Large intestine (tissue), 12 donors: ENCODE measurements at places on chromosomes 1 and 21. TPM values are rescaled to one million over a fixed set of nuclear protein-coding genes. Genes with fewer than 3 reads are reported as not detected.

Gene C8B
- 0.06 TPM for polyA plus RNA-seq

Gene SIK1
- polyA plus RNA-seq = 6.3 TPM

DNA sequence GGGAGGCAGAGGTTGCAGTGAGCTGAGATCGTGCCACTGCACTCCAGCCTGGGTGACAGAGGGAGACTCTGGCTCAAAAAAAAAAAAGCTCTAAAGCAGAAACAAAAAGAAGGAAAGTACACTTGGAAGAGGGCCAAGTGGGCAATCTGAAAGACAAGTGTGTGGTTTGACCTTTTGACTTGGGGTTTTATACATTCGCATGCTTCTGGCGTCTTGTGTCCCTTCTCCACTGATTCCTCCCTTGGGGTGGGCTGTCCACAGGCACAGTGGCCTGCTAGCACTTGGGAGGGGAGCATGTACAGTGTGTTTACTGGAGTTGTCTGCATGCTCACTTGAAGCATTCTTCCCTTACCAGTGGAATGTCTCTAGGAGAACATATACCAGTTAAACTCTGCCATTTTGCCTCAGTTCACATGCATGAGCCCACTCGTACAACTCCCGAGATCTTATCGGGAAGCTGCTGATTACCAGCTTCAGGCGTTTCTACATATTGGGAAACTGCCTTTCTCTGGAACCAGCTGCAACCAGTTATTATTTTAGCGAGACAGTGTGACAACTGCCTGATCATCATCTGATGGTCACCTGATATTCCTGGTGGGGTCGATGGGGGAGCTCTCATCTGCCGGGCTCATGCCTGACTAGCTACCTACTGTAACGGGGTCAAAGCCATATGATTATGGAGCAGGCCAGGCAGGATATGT lies 113.5 kb upstream of the ZNF678 start:
- no peaks in the 10 kb centered on the region for H3K4me1 ChIP-seq
- H3K4me3 ChIP-seq = no peak overlapping the region
- H3K27ac ChIP-seq = no peak overlapping the region
- peaks cover 12% of the 10 kb centered on the region for H3K27me3 ChIP-seq
- no peaks in the 10 kb centered on the region for H3K36me3 ChIP-seq

GRCh38 chr1:95311014-95311413 lies 77.0 kb downstream of the RWDD3 start:
- no peaks in the 10 kb centered on the region for H3K4me1 ChIP-seq
- H3K36me3 ChIP-seq = no peaks in the 10 kb centered on the region
- H3K4me3 ChIP-seq = no peak overlapping the region
- no peak for DNase-seq

DNA sequence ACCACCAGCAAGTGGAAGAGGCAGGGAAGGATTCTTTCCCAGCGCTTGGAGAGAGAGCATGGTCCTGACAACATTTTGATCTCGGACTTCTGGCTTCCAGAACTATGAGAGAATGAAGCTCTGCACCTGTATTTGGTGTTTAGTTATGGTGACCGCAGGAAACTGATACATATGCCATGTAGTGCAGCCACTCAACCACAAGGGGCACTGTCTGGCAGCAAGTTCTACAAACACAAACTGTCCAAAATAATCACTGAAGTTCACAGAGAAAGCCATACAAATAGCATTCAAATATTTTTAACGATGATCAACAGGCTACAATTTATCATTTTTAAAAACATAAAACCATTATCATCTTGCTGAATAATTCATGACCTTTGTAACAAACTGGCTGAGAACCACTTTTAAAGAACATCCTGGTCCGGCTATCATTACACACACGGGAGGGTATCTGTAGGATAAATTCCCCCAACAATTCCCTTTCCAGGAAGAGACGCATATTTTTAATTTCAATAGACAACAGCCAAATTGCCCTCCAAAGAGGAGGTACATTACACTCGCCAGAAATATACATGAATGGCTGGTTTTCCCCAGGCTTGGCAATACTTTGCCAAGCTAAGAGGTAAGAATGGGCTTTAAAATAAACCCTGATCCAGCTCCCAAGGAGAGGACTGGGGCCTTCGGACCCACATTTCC lies 9.2 kb upstream of the CBR3 start:
- H3K27ac ChIP-seq = no peak overlapping the region
- H3K4me1 ChIP-seq = peaks cover 3% of the 10 kb centered on the region
- no peak for DNase-seq
- no peaks in the 10 kb centered on the region for H3K36me3 ChIP-seq

DNA sequence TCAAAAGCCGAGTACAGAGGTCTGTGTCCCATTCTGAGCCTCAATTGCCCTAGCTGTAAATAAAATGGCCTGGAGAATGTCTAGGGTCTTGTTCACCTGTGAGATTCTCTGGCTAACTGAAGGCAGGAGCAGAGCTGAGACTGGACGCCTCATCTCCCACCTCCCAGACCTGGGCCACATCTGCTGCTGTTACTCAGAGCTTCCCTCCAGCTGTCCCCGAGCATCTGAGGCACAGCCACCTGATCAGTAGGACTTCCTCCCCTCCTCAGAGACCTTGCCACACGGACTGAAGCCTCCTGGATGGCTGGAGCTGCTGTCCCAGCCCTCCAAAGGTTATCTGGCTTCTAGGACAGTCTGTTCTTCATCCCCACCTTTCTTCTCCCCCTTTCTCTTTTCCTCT lies 62.4 kb downstream of the TMEM53 start:
- H3K4me1 ChIP-seq = no peaks in the 10 kb centered on the region
- peaks cover 15% of the 10 kb centered on the region for H3K27me3 ChIP-seq
- H3K27ac ChIP-seq = no peak overlapping the region

Gene AKT3
- polyA plus RNA-seq = 14.0 TPM
